ENCODE measurements at places on chromosomes 1 and 21. TPM values are rescaled to one million over a fixed set of nuclear protein-coding genes. Genes with fewer than 3 reads are reported as not detected.

GRCh38 chr1:161985301-161985822, 38.3 kb downstream of the OLFML2B start:
- no peak overlapping the region for H3K4me3 ChIP-seq
- H3K27me3 ChIP-seq = no peaks in the 10 kb centered on the region
- no peak overlapping the region for H3K27ac ChIP-seq
- DNase-seq = no peak
- no peaks in the 10 kb centered on the region for H3K4me1 ChIP-seq

DNA sequence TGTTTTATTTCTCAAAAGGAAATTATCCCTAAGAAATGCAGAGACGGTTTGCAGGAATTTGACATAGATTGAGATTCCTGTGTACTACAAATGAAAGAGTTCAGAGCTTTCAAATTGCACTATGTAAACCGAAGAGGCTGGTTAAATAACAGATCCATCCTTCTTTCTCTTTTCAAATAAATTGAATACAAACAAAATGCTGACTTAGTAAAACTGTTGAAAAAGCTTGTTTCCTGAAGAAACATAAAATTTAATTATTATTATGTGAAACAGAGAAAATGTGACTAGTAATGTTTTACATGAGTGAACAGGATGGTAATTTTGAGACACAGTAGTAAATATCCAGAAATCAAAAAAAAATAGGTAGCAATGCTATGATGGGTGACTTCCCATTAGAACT, 441.2 kb downstream of the LRRIQ3 start:
- DNase-seq = no peak
- no peaks in the 10 kb centered on the region for H3K27me3 ChIP-seq
- no peak overlapping the region for H3K4me3 ChIP-seq

- H3K27ac ChIP-seq = peak overlapping the region; percentile 90
- H3K36me3 ChIP-seq = no peaks in the 10 kb centered on the region
- peak overlapping the region; percentile 87 for H3K4me3 ChIP-seq
- H3K4me1 ChIP-seq = peaks cover 19% of the 10 kb centered on the region
- no peaks in the 10 kb centered on the region for H3K27me3 ChIP-seq
Observed at GRCh38 chr1:33348676-33349080, 27.8 kb upstream of the A3GALT2 start.

GRCh38 chr1:111142356-111142975, 2.4 kb downstream of the CEPT1 start:
- DNase-seq = no peak
- H3K36me3 ChIP-seq = no peaks in the 10 kb centered on the region
- H3K27me3 ChIP-seq = peaks cover 2% of the 10 kb centered on the region
- H3K4me1 ChIP-seq = peaks cover 5% of the 10 kb centered on the region
- H3K4me3 ChIP-seq = no peak overlapping the region
- H3K27ac ChIP-seq = no peak overlapping the region

DNA sequence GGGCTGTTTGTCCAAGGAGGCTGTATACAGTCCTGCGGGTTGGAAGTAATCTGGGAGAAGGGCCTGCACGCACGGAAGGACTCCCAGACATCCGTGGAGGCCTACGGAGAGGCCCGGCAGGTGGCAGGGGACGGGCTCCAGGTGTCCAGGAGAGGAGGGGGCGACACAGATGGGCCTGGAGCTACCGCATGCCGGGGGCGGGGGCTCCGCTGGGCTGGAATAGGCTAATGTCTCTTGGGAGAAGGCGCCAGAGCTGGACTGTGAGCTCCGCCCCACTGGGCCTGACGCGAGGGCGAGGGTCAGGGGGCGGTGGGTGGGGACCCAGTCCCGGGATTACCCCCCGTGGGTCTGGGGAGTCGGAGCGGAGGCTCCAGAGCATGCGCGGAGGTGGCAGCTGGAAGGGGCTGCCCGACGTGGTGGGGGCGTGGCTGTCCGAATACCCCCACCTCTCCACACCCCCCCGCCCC, 659 bp downstream of the AGO1 start:
- H3K36me3 ChIP-seq = no peaks in the 10 kb centered on the region
- no peaks in the 10 kb centered on the region for H3K27me3 ChIP-seq
- H3K27ac ChIP-seq = peak overlapping the region; percentile 67

- no peak overlapping the region for H3K27ac ChIP-seq
- H3K27me3 ChIP-seq = no peaks in the 10 kb centered on the region
- no peak for DNase-seq
Observed at GRCh38 chr1:55423376-55423775, 208.2 kb upstream of the USP24 start.

DNA sequence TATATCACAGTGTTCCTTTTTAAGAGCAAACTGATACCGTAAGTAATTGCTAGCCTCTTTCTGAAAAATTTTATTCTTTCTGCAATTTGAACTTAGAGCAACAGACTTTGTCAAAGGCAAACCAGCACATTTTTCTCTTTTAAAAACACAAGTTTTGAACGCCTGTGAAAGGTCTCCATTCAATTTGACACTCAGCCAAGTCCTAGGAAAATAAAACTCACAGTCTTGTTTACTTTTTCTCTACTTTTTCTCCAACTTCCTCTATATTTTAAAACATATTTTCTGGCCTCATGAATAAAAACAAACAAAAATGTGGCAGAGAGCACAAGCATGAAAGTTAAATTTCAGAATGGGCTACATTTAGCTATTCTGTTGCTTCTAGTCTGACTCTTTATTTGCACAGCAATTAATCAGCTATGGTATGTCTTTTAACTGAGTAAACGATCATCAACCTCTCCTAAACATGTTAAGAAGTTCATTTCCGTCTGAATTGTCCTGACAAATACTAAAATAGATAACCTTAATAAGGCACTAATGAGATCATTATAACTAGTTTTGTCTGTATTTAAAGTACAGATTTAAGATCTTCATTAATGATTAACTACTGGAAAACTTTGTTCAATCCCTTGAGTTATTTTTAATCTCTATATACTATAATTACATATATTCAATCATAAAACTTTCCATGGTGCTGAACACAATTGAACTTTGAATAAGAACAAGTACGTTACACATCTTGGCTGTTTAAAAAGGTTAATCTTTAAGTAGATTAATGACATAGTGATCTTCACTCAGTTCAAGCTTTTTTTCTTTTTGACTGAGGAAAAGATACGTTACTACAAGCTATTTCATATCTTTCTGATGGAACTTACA, 550.6 kb downstream of the PTBP2 start:
- H3K4me3 ChIP-seq = no peak overlapping the region
- H3K27me3 ChIP-seq = no peaks in the 10 kb centered on the region
- H3K4me1 ChIP-seq = no peaks in the 10 kb centered on the region

DNA sequence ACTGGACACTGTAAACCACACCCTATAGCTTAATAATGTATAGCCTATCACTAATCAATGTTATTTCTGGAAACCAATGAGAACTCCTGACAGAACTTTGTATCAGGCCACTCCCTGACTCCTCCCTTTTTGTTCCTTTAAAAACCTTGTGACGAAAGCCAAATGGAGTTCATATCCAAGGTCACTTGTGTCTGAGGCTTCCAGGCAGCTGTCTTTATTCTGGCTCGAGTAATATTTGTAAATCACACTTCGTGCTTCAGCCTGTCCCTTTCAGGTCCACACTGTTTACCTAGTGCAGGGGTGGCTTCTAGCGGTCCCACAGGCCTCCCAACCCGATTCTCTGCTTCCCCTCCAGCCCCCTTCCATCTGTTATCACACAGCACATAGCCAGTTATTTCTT, 16.2 kb upstream of the CAPN9 start:
- H3K27ac ChIP-seq = no peak overlapping the region
- DNase-seq = no peak
- no peak overlapping the region for H3K4me3 ChIP-seq
- H3K36me3 ChIP-seq = no peaks in the 10 kb centered on the region

GRCh38 chr1:28288487-28288886, 29.2 kb downstream of the SESN2 start:
- no peaks in the 10 kb centered on the region for H3K4me1 ChIP-seq
- no peak for DNase-seq

GRCh38 chr1:7905262-7905661, 35.4 kb downstream of the TNFRSF9 start:
- no peak for DNase-seq
- H3K36me3 ChIP-seq = no peaks in the 10 kb centered on the region
- H3K27ac ChIP-seq = no peak overlapping the region
- peaks cover 2% of the 10 kb centered on the region for H3K4me1 ChIP-seq
- H3K27me3 ChIP-seq = no peaks in the 10 kb centered on the region
- no peak overlapping the region for H3K4me3 ChIP-seq

GRCh38 chr1:171195767-171196166, 10.7 kb downstream of the FMO2 start:
- no peak overlapping the region for H3K4me3 ChIP-seq
- H3K27ac ChIP-seq = no peak overlapping the region
- no peaks in the 10 kb centered on the region for H3K36me3 ChIP-seq
- no peaks in the 10 kb centered on the region for H3K27me3 ChIP-seq
- DNase-seq = no peak

DNA sequence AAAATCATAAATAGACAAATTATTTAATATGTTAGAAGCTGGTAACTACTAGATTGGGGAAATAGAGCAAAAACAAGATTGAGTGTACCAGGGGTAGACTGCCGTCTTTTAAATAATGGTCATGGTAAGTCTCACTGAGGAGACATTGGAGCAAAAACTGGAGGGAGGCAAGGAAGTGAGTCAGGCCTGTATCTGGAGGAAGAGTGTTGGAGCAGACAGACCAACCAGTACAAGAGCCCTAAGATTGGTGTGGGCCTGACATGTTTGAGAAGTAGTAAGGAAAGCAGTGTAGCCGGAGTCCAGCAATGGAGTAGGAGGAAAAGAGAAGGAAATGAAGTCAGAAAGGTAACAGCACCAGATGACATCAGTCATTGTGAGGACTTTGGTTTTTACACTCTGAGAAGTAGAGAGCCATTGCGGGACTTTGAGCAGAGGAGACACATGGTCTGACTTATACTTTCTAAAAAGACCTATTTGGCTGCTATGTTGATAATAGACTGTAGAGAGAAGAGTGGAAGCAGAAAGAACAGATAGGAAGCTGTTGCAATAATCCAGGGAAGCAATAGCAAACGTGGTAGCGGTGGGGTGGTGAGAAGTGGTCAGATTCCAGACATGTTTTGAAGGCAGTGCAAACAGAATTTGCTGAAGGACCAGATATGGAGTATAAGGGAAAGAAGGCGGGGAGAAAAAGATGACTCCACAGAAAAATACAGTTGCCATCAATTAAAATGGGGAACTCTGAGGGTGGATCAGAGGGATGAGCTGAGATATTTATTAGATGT, 44.7 kb upstream of the GJA5 start:
- no peak overlapping the region for H3K27ac ChIP-seq
- no peaks in the 10 kb centered on the region for H3K27me3 ChIP-seq
- H3K4me3 ChIP-seq = no peak overlapping the region
- no peaks in the 10 kb centered on the region for H3K36me3 ChIP-seq

DNA sequence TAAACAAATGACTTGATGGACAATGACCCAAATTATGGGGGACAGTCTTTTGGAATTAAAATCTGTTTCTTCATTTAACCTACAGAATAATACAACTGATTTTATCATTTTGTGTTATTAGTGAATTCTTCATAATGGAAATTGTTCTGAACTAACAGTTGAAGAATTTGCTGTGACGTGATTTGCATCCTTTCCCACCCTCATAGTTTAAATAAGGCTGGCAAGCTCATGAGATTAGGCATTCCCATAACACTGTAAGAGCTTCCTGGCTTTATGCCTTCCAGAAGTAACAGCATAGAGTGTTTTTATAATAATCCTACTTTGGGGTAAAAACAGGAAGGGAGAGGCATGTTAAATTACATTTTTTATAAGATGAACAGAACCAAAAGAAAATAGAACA, 95.7 kb downstream of the ATP6V1G3 start:
- no peak for DNase-seq
- no peak overlapping the region for H3K4me3 ChIP-seq
- no peaks in the 10 kb centered on the region for H3K27me3 ChIP-seq
- H3K36me3 ChIP-seq = no peaks in the 10 kb centered on the region
- no peak overlapping the region for H3K27ac ChIP-seq

DNA sequence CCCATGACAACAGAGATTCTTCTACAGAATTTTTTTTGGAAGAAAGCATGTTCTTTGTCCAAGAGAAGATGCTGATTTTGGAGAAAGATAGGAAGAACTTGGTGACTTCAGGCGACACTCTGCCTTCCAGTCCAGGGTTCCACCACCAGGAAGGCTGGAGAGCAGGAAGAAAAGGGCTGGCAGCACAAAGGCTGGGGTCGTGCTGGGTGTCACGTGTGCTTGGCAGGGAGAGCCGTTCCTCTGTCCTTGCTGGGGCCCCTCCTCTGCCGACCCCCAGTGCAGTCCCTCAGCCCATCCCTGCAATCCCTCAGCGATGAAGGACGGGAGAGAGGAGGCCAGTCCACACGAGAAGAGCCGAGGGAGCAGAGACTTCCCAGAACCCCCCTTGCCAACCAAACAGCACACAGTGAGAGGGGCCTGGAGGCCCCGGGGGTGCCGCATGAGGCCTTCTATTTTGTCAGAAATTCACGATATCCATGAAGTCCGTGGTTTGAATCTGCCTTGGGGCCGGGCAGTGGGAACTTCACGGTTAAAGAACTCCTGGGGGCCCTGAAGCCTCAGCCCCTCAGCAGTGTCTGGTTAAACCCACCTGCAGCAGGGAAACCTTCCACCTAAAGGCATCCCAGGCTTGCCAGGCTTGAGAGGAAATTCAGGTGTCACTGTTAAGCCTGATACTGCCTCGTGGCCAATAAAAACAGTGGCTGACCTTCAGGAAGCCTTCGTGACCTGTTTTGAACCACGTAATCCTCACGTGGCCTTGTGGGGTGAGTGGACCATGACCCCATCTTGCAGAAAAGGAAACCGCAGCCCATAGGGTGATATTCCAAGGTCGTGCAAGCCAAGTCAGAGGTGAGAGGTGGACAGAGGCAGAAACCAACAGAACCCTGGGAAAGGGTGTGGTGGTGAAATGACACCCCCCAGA, 3.4 kb downstream of the KRTAP10-12 start:
- H3K4me3 ChIP-seq = no peak overlapping the region
- no peak overlapping the region for H3K27ac ChIP-seq
- no peaks in the 10 kb centered on the region for H3K36me3 ChIP-seq

GRCh38 chr1:15325375-15326085, 78.5 kb downstream of the FHAD1 start:
- DNase-seq = no peak
- H3K4me3 ChIP-seq = no peak overlapping the region
- H3K27me3 ChIP-seq = no peaks in the 10 kb centered on the region
- H3K27ac ChIP-seq = no peak overlapping the region
- H3K36me3 ChIP-seq = no peaks in the 10 kb centered on the region
- peaks cover 7% of the 10 kb centered on the region for H3K4me1 ChIP-seq

Gene DMBX1
- polyA plus RNA-seq = not detected

Gene FCRL2
- not detected for polyA plus RNA-seq

Gene CPLANE2
- 6.6 TPM for polyA plus RNA-seq

Gene LINGO4
- polyA plus RNA-seq = not detected

Gene FCAMR
- not detected for polyA plus RNA-seq

Gene COL24A1
- polyA plus RNA-seq = 0.31 TPM

Gene GJB3
- not detected for polyA plus RNA-seq
